Heart left ventricle (tissue), 16 donors: ENCODE measurements at places on chromosomes 16 and 17. TPM values are rescaled to one million over a fixed set of nuclear protein-coding genes. Genes with fewer than 3 reads are reported as not detected.

KCNAB3 gene
- total RNA-seq = 0.38 TPM

GJD3 gene
- 1.7 TPM for total RNA-seq

DNA sequence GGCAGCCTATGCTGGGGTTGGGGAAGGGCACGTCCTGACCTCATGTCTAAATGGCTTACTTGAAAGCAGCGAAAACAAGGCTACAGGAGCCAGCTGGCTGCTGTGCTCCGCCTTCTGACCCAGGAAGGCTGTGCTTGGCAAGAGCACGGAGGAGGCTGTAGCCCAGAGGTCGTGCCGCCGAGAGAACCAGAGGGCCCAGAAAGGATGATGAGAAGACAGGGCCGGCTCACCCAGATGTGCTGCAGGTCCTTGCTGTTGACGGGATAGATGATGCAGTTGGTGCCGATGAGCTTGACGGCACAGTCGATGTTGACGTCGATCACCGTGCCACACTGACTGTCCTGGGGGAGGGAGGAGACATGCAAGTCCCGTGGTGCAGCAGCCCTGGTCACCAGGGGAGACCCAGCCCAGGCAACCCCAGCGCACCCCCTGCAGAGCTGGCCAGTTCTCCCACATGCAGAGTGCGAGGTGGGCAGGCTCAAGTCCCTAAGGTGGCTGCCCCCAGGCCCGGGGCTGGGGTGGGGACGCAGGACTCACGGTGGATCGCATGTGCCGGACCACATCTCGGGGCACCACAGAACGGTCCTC, 20.7 kb downstream of the SPHK1 start:
- DNase-seq = peak; percentile 78

DNA sequence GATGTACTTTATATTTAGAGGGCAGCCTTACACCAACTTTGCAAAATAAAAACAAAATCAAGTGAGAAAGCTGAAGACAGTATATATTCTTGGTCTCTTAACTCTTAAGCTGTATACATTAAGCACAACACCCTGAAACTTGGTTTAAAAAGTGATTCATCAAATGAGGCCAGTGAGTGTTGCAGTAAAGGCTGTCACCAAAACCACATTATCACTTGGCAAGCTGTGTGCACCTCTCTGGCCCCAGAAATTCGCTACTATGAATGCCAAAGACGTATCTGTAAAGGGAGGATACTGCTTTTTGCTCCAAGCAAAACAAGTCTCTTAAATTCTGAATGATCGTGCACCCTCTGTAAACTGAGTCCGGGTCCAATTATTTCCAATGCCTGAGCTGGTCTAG, 163.9 kb downstream of the ZFHX3 start:
- no peak for DNase-seq

- DNase-seq = peak; percentile 20
These were observed 744 bp upstream of the GGNBP2 start for GRCh38 chr17:36544044-36544306.

- DNase-seq = no peak
These were observed 14.4 kb upstream of the ABCC3 start for GRCh38 chr17:50620237-50620636.

- DNase-seq = no peak
These were observed 29.6 kb downstream of the LITAF start for GRCh38 chr16:11556945-11557720.

DNA sequence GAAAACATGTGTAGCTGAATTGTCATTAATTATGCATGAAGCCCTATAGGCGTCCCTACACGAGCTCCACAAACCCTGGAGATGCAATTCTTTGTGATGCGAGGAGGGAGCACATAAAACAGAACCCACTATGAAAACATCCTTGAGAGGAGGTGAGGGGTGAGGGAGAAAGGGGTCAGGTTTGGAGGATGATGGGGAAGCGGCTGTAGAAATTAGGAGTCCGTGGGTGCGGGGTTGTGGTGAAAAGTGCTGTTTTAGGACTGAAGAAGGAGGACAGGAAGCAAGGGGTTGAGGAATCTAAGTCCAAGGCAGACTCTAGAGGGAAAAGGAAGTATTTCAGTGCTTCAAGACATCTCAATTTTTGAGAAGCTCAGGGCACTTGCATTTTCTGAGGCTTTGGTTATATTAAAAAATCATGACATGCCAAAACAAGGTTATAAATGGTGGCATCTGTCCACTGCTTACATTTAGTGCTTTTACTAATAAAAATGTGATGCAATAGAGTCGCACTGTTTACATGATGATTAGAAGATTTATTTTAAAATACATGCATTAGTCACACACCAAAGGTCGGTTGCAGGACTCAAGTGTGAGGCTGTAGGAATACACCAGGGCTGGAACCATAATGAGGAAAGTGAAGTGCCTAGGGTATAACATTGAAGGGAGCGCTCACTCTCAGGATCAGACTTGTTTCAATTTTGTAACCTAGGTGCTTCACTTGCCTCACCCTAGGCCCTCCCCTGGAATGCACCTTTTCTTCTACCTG, 379.5 kb downstream of the HS3ST4 start:
- no peak for DNase-seq

DNA sequence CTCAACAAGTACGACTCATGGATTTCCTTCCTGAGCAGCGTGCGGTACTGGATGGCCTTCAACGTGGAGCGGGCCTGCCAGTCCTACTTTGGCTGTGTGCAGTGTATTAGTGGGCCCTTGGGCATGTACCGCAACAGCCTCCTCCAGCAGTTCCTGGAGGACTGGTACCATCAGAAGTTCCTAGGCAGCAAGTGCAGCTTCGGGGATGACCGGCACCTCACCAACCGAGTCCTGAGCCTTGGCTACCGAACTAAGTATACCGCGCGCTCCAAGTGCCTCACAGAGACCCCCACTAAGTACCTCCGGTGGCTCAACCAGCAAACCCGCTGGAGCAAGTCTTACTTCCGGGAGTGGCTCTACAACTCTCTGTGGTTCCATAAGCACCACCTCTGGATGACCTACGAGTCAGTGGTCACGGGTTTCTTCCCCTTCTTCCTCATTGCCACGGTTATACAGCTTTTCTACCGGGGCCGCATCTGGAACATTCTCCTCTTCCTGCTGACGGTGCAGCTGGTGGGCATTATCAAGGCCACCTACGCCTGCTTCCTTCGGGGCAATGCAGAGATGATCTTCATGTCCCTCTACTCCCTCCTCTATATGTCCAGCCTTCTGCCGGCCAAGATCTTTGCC, 9.0 kb downstream of the HAS3 start:
- no peak for DNase-seq

GRCh38 chr16:3017794-3018506, at the start of gene CLDN6:
Gene CLDN6 (minus strand): TSS chr16:3018183. CDS start chr16:3016021, 2,162 bp downstream.
- no peak for DNase-seq
